ENCODE measurements at places on chromosomes 2 and 18. TPM values are rescaled to one million over a fixed set of nuclear protein-coding genes. Genes with fewer than 3 reads are reported as not detected.

Gene CNGA3
- total RNA-seq: not detected

Gene SFT2D3
- 5.2 TPM for total RNA-seq

Gene HOXD9
- total RNA-seq: 1.3 TPM

Gene KYNU
- 1.2 TPM for total RNA-seq

Gene MAP3K19
- total RNA-seq: not detected

Gene RPL31
- 1,869 TPM for total RNA-seq

Gene DYNC1I2
- 148 TPM for total RNA-seq

Gene CXXC1
- total RNA-seq: 39.3 TPM

Gene INHBB
- under 0.01 TPM for total RNA-seq

Gene ADCY3
- 13.6 TPM for total RNA-seq

Gene GEN1
- total RNA-seq: 11.4 TPM

Gene TMEM200C
- total RNA-seq: 2.3 TPM

Gene LYG1
- total RNA-seq: not detected

Gene FAM124B
- total RNA-seq: 155 TPM

Gene KIAA2012
- total RNA-seq: not detected

Gene C2orf80
- total RNA-seq: not detected

Gene CROCC2
- total RNA-seq: not detected

Gene PLEKHH2
- 0.32 TPM for total RNA-seq

Gene RAB27B
- total RNA-seq: 0.32 TPM

Gene ACAA2
- 68.9 TPM for total RNA-seq

Gene RSAD2
- 4.2 TPM for total RNA-seq

Gene ATOH8
- 5.8 TPM for total RNA-seq

Gene REG3G
- not detected for total RNA-seq

Gene MYO7B
- 0.46 TPM for total RNA-seq

Gene C1QL2
- total RNA-seq: 0.15 TPM

Gene CAVIN2
- total RNA-seq: 82.5 TPM

Gene HMSD
- total RNA-seq: 0.65 TPM

Gene C18orf54
- 4.9 TPM for total RNA-seq

Gene PPP1R1C
- total RNA-seq: not detected

Gene RAPGEF4
- 15.0 TPM for total RNA-seq

Gene TLX2
- not detected for total RNA-seq

Gene UGT1A8
- not detected for total RNA-seq

Gene PDE1A
- total RNA-seq: 0.46 TPM

Gene TUBB8B
- total RNA-seq: not detected

Gene ATP8B1
- total RNA-seq: 58.8 TPM

Gene IL37
- total RNA-seq: not detected

Gene CNPPD1
- 19.3 TPM for total RNA-seq

Gene UGT1A9
- total RNA-seq: not detected

Gene CELF4
- not detected for total RNA-seq

Gene VIL1
- not detected for total RNA-seq

Gene CACNB4
- 0.15 TPM for total RNA-seq

Gene CABYR
- total RNA-seq: 2.9 TPM

Gene CCDC74B
- 2.7 TPM for total RNA-seq

Gene DSC3
- total RNA-seq: 1.3 TPM

Gene FAHD2A
- total RNA-seq: 56.4 TPM

Gene EMX1
- total RNA-seq: not detected

Gene VWC2L
- not detected for total RNA-seq

Gene RETREG2
- 60.9 TPM for total RNA-seq

Gene NPHP1
- 9.9 TPM for total RNA-seq

Gene RBMS1
- total RNA-seq: 69.0 TPM

Gene C2orf15
- total RNA-seq: not detected

Gene TEX44
- total RNA-seq: not detected

All from epithelial cell of umbilical artery (primary cell).